ENCODE measurements at places on chromosomes 1 and 21. TPM values are rescaled to one million over a fixed set of nuclear protein-coding genes. Genes with fewer than 3 reads are reported as not detected.

DNA sequence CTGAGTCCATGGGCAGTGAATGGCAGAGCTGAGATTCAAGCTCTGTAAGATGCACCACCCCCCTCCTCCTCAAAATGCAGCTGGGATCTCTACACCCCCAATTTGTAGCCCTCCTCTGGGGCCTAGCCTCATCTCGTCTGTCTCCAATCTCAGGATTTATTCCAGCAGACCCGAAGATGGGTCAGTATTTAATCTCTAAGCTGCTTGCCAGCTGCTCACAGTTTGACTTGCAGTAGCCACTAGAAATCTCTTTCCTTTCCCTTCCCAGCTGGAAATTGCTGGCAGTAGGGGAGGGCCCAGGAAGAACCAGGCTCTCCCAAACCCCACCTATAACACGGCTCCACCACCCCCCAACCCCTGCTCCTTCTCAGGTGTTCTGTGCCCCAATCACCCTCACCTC is 1.5 kb downstream of the LACTBL1 start:
- no peak for DNase-seq

- no peak for DNase-seq
Measured at GRCh38 chr1:204705888-204706837, 20.6 kb upstream of the LRRN2 start.

DNA sequence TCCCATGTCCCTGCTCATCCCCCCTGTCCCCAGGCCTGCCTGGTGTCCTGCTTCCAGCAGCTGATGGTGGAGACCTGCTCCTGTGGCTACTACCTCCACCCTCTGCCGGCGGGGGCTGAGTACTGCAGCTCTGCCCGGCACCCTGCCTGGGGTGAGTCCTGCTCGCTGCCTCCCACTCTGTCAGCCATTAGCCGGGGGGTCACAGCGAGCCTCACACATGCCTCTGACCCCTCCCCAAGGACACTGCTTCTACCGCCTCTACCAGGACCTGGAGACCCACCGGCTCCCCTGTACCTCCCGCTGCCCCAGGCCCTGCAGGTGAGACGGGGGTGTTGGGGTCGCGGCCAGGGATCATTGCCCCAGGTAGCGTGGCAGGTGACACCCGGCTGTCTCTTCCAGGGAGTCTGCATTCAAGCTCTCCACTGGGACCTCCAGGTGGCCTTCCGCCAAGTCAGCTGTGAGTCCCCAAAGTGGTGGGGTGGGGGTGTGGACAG is 10.0 kb downstream of the SCNN1D start:
- no peak for DNase-seq

GRCh38 chr1:227884370-227885134 is 63.2 kb downstream of the WNT9A start:
- DNase-seq: no peak

GRCh38 chr1:115090540-115090939 is 1.2 kb upstream of the TSPAN2 start:
- DNase-seq: no peak

Gene SLAMF8
- total RNA-seq: not detected

Gene RBM11
- not detected for total RNA-seq

Gene CRP
- not detected for total RNA-seq
